ENCODE measurements at places on chromosomes 7 and 10.

GRCh38 chr7:102721-103120 lies 89.7 kb upstream of the FAM20C start:
- no peak for DNase-seq

DNA sequence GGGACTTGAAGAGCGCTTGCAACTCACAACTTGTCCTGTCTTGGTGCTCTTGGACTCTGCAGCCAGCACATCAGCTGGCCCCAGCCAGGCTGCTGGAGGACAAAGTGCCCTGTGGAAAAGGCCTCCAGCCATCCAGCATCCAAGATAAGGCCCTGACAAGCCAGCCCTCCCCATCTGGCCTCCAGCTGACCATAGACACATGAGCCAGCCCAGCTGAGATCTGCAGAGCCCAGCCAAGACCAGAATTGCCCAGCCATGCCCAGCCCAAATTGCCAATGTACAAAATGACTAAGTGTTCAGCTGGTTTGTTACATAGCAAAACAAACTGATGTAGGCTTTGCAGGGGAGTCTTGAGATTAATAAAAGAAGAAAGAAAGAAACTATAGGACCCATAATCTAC lies 36.0 kb upstream of the FRMD4A start:
- no peak for DNase-seq

GRCh38 chr10:49172061-49172776 lies 16.0 kb downstream of the TMEM273 start:
- DNase-seq, result no peak

DNA sequence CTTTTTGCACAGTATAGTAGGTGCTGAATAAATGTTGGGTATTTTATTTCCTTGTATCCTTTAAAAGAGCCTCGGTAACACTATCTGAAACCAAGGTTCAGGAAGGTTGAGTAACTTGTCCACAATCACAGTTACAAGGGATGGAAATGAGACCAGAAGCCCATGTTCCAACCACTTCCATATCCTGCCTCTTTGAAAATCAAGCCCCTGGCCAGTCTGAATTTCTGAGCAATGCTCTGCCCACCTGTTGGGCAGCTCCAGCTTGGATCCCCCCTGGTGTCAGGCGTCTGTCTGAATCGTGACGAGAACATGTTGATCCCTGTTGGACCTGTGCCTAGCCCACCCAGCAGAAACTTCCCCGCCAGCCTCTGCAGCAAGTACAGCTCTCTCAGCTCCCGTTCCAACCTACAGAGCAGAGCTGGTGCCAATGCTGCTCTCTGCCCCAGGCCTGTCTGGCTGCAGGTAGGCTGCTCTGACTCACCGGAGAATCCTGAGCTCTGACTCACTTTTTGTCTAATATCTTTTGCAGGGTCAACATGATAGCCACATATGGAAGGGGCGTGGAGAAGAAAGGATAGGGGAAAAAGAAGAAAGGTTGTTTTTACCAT lies 595.5 kb downstream of the INHBA start:
- no peak for DNase-seq

DNA sequence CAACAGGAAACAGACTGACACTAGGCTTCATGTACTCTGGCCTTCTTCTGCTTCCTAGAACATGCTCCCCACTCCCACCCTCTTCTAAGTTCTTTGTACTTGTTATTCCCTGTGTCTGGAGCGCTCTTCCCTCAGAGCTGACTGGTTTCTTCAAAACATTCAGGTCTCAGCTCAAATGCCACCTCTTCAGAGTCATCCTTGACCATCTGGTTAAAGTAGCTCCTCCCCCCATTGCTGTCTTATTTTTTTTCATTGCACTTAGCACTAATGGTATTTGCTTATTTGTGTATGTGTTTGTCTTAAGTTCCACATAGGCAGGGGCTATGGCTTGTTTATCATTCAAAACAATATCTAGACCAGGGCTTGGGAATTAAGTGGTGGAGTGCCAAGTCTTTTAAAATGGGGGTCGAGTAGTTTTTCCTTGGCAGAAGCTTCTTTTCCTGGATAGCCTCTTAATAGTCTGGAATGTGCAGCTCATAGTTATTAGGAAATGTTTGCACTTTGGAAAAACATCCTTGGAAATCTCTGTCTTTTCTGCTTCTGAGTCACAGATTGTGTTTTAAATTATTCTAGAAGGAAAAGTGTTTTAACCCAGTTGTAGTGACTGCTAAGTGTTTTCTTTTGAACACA lies 60.0 kb downstream of the RALA start:
- no peak for DNase-seq

- DNase-seq, result no peak
These were observed 119.7 kb downstream of the VWC2 start for GRCh38 chr7:49893131-49893530.

GRCh38 chr7:112547916-112548315 lies 67.1 kb downstream of the LSMEM1 start:
- DNase-seq, result no peak

DNA sequence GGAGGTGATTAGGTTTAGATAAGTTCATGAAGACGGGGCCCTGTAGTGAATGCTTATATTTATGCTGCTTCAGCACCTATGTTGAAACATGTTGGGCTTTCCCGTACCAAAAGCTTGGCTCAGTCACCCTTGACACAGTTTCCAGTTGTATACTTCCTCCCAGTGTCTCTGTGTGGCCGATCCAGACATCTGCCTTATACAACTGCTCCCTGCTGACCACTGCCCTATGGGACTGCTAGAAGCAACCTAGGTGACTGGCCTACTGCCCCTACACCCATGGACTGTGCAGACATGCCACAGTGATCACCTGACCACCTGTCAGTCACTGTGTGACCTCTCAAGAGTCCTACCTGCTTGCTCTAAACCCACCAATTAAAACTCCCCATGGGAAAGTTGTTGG lies 22.6 kb upstream of the TSPAN13 start:
- no peak for DNase-seq

DNA sequence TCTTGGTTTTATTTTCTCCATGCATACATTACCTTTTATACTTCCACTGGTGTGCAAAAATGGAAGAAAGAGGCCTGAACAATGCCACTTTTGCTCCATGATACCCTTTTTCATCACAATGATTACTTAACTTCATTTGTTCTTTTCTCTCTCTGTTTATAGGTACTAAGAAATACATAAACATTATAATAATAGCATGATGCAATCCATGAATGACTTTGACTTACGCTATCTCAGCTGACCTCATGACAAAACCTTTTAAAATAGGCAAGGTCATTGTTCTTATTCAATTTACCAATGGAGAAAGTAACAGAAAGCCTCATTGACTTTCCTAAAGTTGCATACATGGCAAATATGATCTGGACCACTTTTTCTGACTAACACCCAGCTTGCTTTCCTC lies 105.1 kb upstream of the ZEB1 start:
- no peak for DNase-seq

DNA sequence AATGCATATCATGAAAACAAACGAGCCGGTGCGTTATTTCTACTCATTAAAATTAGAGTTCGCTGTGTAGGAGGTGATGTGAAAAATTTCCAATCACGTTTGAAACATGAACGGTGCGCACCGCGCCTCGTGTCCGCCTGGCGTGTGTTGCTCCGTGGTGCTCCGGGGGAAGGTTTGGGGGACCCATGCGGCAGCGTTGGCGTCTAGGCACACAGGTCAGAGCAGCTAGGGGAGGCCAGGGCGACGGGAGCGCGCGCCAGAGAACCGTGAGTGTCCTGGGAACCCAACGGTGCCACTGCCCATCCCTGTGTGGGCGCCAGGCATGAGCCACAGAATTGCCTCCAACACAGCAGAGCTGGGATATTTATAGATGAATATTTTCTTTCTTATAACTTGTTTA lies 70.6 kb upstream of the ADARB2 start:
- DNase-seq, result no peak

- no peak for DNase-seq
These were observed 136.3 kb downstream of the INHBA start for GRCh38 chr7:41566581-41566980.
